Naive thymus-derived CD4-positive, alpha-beta T cell (primary cell): ENCODE measurements at places on chromosomes 4 and X.

DNA sequence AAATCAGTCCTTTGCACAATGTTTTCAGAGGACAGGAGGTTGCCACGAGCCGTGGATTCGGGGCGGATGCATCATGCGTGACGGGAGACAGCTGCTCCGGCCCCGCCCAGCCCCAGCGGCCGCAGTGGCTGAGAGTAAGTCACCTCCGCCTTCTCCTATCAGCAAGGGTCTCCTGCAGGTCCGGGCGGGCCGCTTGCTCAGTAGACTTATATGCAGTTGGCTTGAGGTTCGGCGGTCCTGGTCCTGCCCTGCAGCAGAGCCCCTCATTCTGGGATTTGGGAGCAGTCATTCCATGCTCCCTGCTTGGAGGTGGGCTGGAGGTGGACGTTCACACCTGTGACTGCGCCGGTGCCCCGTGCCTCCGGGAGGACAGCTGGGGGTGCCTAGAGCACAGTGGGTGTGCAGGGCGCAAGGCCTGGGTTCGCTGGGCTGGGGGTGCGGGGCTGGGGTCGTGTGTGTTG lies 86.3 kb upstream of the ADRA2C start:
- no peaks in the 10 kb centered on the region for H3K4me1 ChIP-seq
- H3K27ac ChIP-seq = no peak overlapping the region
- H3K27me3 ChIP-seq = no peaks in the 10 kb centered on the region

DNA sequence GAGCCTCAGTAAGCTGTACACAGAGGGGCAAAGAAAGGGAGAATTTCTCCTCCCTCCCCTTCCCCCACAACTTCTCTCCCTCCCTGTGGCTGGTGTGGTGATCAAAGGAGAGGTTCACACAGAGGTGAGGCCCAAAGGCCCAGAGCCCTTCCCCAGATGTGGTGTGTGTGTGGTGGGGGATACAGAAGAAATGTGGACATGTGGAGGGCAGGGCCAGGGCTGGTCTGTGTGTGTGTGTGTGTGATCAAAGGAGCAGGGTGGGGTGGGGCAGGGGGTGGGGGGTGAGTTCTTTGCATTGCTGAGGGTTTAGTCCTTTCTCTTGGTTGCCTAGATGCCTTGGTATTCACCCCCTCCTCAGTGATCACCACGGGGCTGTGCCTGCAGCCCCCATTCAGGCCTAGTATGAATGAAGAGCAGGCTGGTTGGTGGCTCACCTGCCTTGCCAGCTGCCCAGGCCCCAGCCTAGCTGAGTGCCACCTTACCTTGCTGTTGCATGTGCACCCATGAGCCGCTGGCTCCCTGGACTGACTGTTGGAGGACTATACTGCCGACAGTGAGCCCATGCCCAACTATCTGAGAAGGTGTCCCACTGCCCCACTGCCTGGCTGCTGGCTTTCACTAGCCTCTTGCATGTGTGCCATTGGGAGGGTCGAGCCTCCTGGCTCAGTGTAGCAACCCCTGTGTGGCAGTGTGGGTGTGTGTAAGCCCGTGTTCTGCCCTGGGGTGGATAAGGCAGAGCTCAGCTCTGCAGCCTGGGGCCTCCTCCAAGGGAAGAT lies 101.9 kb downstream of the EFNB1 start:
- no peak for DNase-seq
- no peaks in the 10 kb centered on the region for H3K36me3 ChIP-seq
- no peaks in the 10 kb centered on the region for H3K4me1 ChIP-seq
- H3K27me3 ChIP-seq = no peaks in the 10 kb centered on the region
- H3K4me3 ChIP-seq = no peak overlapping the region

GRCh38 chrX:16705370-16705769 lies 7.1 kb downstream of the CTPS2 start:
- H3K4me3 ChIP-seq = no peak overlapping the region
- H3K4me1 ChIP-seq = no peaks in the 10 kb centered on the region
- H3K36me3 ChIP-seq = no peaks in the 10 kb centered on the region
- H3K27me3 ChIP-seq = no peaks in the 10 kb centered on the region
- no peak overlapping the region for H3K27ac ChIP-seq
- no peak for DNase-seq

GRCh38 chrX:1361275-1361674 lies 24.7 kb downstream of the IL3RA start:
- no peak for DNase-seq
- H3K27ac ChIP-seq = no peak overlapping the region
- no peak overlapping the region for H3K4me3 ChIP-seq
- H3K36me3 ChIP-seq = no peaks in the 10 kb centered on the region

GRCh38 chr4:179880756-179881155 lies 2362.4 kb upstream of the TENM3 start:
- H3K4me1 ChIP-seq = no peaks in the 10 kb centered on the region
- H3K4me3 ChIP-seq = no peak overlapping the region
- no peaks in the 10 kb centered on the region for H3K36me3 ChIP-seq
- DNase-seq = no peak
- no peaks in the 10 kb centered on the region for H3K27me3 ChIP-seq
- no peak overlapping the region for H3K27ac ChIP-seq

DNA sequence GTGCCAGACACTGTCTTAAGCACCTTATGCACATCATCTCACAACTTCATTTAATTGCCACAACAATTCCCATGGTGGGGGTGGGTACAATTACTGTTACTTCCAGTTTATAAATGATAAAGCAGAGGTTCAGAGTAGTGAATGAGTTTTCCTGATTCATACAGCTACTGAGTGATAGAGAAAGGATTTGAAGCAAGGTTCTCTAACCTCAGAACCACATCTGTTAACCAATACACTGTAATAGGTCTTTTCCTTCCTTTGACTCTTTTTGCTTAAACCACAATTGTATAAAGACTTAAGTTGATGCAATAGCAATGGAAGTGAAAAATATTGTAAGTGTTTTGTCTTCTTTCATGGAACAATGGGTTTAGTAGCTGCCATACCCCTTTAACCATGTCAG lies 43.5 kb upstream of the PAK3 start:
- H3K27ac ChIP-seq = no peak overlapping the region
- H3K36me3 ChIP-seq = no peaks in the 10 kb centered on the region
- no peak for DNase-seq
- no peaks in the 10 kb centered on the region for H3K4me1 ChIP-seq
- H3K4me3 ChIP-seq = no peak overlapping the region

GRCh38 chrX:69083361-69083760 lies 81.9 kb downstream of the PJA1 start:
- no peak overlapping the region for H3K27ac ChIP-seq
- H3K36me3 ChIP-seq = no peaks in the 10 kb centered on the region
- H3K27me3 ChIP-seq = no peaks in the 10 kb centered on the region
- H3K4me3 ChIP-seq = no peak overlapping the region
- DNase-seq = no peak

GRCh38 chrX:619812-620531 lies 10.6 kb upstream of the SHOX start:
- no peaks in the 10 kb centered on the region for H3K36me3 ChIP-seq
- no peaks in the 10 kb centered on the region for H3K27me3 ChIP-seq
- H3K27ac ChIP-seq = no peak overlapping the region
- DNase-seq = no peak
- H3K4me1 ChIP-seq = no peaks in the 10 kb centered on the region
- H3K4me3 ChIP-seq = no peak overlapping the region

- DNase-seq = no peak
- no peak overlapping the region for H3K27ac ChIP-seq
- H3K4me3 ChIP-seq = no peak overlapping the region
- no peaks in the 10 kb centered on the region for H3K27me3 ChIP-seq
- H3K4me1 ChIP-seq = no peaks in the 10 kb centered on the region
Measured at GRCh38 chr4:8730681-8731080, 138.1 kb downstream of the CPZ start.

DNA sequence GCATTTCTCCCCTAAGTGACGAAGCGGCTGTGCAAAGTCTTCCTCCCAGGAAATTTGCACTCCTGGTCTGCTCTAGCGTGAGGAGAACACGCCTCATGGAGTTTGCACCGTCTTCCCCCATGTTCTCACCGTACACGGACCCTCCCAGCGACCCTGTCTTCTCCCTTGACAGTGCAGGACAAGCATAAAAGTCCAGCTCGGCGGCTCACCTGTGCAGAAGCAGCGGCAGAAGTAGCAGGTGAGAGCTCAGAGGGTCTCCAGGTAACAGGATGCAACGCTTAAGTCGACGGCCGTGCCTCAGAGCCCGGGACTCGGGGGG lies 314 bp downstream of the P2RY8 start:
- no peaks in the 10 kb centered on the region for H3K27me3 ChIP-seq
- peak overlapping the region; percentile 88 for H3K27ac ChIP-seq
- DNase-seq = no peak

- DNase-seq = no peak
- H3K4me1 ChIP-seq = peaks cover 2% of the 10 kb centered on the region
- no peaks in the 10 kb centered on the region for H3K27me3 ChIP-seq
- H3K36me3 ChIP-seq = peaks cover 3% of the 10 kb centered on the region
- no peak overlapping the region for H3K27ac ChIP-seq
- no peak overlapping the region for H3K4me3 ChIP-seq
Measured at GRCh38 chrX:51747671-51748070, 4.4 kb downstream of the GSPT2 start.

DNA sequence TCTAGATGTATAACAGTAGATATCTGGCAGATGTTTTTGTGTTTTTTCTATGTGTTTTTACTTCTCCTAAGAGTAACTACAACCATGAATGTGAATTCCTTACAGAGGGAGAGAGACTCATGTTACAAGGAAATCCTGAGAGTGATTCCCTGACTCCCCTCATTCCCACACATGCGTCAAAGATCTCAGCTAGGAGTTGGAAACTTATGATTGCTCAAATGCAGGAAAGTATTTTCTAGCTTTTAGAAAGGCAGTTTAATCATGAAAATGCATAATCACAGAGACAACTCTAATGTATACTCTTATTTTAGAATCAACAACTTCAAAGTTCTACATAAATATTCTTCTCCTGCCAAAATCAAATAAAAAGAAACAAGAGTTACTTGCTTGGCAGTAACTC lies 121.8 kb downstream of the PDE5A start:
- H3K27ac ChIP-seq = no peak overlapping the region
- DNase-seq = no peak
- H3K4me3 ChIP-seq = no peak overlapping the region
- H3K27me3 ChIP-seq = no peaks in the 10 kb centered on the region
- H3K36me3 ChIP-seq = no peaks in the 10 kb centered on the region
